ENCODE measurements at places on chromosomes 4 and X.

- DNase-seq = no peak
Observed at GRCh38 chrX:136589966-136590365, 58.0 kb downstream of the VGLL1 start.

DNA sequence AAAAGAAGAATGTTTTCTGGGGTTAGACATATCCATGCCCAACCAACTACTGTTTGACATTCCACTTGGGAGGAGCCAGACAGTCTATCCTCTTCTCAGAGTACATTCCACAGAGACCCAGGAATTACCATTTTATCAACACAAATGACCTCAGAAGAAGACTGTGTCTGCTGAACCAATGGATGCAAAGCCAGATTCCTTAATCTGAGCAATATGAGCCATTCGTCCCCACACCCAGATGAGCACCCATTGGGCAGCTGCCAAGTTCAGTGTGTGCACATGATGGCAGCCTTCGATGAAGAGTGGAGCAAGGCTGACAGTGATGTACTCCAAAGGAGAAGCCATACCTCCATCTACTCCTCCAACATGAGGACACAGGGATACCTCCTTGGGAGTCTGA is 111.3 kb downstream of the ZNF674 start:
- DNase-seq = peak; percentile 69

DNA sequence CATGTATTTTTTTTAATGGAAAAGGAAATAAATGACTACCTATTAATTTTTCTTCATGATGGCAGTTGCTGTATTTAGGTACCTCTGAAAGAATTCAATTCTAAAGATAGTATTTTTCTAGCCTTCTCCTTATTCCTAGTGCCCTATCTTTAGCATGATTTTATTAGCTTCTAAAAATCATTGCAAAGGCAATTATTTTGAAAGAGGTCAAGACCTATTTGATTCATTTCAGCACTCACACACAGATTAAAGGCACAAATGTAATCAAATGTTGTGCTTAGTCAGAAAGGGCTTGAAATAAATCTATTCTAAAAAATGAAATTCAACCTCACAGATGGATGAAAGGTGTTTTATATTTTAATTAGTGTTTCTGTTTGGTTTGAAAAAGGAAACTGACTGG is 74.8 kb upstream of the POF1B start:
- no peak for DNase-seq

DNA sequence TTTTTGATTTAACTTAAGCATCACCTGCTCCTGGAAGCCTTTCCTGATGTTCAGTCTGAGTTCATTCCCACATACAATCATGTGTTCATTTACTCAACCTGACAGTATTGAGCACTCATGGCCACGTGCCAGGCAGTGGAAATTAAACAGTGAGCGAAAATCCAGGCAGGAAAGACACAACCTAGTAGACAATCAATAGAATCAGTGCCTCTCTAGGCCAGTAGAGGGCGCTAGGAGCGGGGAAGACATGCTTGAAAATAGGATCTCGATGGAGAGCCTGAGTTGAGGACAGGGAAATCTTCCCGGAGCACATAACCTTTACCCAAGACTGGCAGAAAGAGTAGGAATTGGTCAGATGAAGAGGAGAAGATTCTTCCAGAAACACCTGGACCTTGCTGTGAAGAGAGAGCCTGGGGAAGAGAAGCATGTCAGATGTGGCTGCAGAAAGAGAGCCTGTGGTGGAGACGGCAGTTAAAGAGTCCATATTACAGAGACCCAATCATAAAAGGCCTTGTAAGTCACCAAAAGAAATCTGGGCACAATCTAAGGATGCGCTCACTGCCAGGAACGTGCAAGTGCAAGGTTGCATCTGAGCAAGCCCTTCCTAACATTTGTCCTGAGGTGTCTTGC is 103.5 kb downstream of the LDB2 start:
- DNase-seq = peak; percentile 67

DNA sequence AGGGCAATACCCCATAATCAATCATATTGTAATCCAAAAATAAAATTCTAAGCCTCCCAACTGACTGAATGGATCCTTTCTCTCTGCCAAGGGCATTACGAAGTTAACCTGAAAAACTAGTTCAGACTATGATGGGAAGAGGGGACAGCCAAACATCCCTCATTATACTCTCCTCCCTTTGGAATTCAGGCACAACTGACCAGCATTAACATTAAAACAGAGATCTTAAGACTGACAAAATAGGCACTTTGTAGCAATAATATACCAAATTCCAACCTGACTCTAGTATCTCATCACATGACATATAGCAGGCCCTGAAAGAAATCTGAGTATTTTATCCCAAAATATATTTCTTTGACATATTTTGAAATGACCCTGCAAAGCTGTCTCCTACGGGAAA is 55.0 kb upstream of the SPP1 start:
- DNase-seq = no peak

- no peak for DNase-seq
Observed at GRCh38 chr4:121219227-121219626, 55.1 kb upstream of the TNIP3 start.

DNA sequence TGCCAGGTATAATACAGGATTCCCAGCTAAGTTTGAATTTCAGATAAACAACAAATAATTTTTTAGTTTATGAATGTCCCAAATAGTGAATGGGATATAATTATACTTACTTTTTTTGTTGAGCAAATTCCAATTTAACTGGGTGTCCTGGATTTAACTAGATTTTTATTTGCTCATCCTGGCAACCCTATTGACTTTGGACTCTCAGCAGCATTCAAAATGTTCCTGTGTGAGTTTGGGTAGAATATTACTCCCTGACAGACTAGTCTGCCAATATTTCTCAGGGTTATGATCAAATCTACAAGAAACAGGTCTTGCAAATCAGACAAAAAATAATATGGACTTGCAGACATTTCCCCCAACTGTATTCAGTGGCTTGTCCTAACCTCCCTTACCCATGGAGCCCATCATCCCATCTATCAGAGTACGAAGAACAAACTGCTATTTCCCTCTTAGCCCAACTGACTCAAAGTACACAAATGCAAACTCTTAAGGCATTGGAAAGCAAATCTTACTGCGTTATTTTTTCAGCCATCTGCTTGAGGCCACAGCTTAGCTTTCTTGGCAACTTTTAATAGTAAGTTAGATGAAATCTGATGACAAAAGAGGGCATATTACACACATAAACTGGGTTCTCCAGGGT is 20.7 kb downstream of the SETD7 start:
- no peak for DNase-seq

- peak; percentile 0 for DNase-seq
Observed at GRCh38 chr4:93814722-93815121, 13.8 kb upstream of the ATOH1 start.

DNA sequence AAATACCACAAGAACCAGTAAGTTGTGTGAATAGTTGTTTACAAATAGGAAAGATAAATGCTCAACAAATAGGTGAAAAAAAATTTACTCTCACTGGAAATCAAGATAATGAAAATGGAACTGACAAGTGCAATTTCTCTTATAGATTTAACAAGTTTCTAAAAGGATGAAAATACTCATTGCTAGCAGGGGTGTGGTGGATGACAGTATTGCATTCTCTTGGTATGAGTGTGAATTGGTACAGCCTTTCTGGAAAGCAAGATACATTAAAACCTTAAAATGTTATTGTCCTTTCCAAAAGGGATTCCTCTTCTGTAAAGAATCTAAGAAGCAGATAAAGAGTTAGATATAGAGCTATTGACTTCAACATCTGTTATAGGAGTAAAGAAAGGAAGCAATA is 240.0 kb upstream of the RPS6KA3 start:
- no peak for DNase-seq

DNA sequence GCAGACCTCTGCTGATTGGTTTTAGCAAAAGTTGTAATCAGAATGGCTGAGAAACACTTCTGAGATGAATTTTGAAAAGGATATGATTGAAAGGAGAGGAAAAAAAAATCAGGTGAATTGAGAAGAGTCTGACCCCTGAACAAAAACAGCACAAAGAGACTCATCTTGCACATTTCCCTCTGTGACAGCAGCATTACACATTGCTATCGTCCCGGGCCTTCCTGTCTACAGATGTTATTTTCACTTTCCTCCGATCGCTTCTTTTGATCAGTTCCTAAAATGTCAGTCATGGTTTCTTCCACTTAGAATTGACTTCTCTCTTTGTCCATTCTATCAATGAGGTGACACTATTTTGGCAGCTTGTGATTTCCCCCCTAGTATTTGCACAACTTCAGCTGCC is 262.6 kb downstream of the GPC3 start:
- DNase-seq = no peak

DNA sequence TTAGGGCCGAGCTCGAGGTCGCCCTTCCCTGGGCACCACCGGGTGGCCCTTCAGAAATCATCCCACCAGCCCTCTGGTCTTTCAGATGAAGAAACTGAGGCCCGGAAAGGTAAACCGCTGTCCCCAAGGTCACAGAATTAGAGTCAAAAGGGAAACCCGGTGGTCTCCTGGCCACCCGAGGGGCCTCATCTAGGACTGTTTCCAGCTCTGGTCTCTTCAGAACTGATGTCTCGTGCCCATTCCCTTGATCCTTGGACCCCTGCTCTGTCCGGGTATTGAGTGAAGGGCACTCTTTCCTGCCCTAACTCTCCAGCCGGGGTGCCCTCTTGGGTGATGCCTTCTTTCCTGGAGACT is 841 bp downstream of the HTRA3 start:
- no peak for DNase-seq

DNA sequence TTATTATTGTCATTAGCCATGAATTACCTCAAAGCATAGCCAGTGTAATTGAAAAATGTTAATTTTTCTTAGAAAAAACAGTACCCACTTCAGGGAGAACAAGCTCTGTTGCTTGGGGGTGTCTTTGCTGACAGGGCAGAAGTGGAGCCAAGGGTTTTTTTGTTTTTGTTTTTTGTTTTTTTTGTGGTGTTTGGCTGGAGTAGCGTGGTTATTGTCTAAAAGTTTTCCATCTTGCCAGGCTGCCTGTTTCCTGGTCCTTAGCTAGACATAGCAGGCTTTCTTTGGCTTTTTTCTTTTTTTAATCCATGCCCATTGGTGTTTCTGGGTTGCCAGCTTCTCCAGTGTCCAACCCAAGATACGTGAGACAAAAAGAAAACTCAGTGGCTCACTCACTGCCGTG is 61.5 kb downstream of the CASP3 start:
- DNase-seq = no peak

DNA sequence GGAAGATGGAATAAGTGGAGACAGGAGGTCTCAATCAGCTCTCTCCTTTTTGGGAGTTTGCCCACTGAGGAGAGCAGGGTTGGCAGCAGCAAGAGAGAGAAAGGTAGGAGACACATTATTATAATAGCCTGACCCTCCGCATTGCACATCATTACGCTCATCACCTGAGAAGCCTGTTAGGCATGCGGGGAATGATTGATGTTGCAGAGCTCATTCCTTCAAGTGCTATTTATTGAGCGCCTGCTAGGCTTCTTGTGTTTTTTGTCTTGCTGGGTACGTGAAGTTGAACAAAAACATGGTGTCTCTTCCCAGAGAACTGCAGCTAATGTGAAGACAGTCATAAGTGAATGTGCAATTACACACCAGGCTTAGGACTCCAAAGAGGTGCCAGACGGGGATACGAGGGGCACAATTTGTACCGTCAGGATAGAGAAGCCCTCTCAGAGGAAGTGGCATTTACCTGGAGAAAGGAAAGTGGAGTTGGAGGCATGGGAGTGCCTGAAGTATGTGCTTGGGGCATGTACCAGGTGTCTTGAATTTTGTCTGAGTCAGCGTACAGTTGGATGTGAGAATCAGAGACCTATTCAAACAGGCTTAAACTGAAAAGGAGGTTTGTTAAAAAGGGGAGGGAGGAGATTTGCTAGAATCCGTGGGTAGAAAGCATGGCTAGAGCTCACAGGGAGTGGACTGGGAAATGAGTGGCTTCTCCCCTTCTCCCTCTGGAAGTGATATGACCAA is 90.2 kb upstream of the SOD3 start:
- DNase-seq = no peak

DNA sequence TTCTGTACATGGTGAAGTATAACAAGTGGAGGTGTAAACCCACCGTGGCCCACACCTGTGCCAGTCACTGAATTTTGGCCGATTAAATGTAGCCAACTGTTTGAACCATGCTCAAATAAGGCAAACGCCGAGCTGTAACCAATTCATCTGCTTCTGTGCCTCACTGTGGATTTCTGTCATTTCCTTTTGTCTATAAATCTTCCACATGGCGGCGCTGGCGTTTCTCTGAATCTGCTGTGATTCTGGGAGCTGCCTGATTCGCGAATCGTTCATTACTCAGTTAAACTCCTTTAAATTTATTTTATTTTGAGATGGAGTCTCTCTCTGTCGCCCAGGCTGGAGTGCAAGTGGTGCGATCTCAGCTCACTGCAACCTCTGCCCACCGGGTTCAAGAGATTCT is 19.2 kb downstream of the SUPT20HL2 start:
- DNase-seq = peak; percentile 32

- DNase-seq = peak; percentile 95
Observed at GRCh38 chr4:155906554-155907247, 3.2 kb downstream of the TDO2 start.

GRCh38 chr4:39745920-39746319 is 48.0 kb downstream of the UBE2K start:
- DNase-seq = no peak

GRCh38 chrX:41653125-41653524 is 35.6 kb upstream of the GPR34 start:
- no peak for DNase-seq

DNA sequence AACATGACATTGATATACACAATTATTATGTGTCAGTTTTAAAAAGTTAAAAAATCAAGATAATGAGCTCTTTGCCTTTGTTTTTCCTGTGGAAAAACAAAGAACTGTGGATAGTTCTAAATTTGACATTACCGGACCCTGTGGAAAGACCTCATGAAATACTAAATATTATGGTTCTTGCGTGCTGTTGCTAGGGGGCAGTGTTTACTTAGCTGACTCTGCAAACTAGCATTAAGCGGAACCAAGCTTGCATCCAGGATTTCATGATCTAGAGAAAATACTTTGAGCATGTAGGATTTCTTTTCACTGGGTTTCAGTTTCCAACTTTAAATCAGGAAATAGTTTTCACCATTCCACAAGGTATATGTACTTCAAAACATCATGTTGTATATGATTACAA is 33.6 kb downstream of the CLCN4 start:
- peak; percentile 74 for DNase-seq

- peak; percentile 38 for DNase-seq
Observed at GRCh38 chrX:38192007-38192810, 28.5 kb downstream of the SRPX start.

GRCh38 chr4:173684223-173684622 is 154.2 kb upstream of the HAND2 start:
- no peak for DNase-seq

GRCh38 chr4:54400802-54401201 is 171.7 kb downstream of the PDGFRA start:
- DNase-seq = peak; percentile 88

GRCh38 chr4:156313497-156313896 is 359.8 kb upstream of the CTSO start:
- DNase-seq = no peak

DNA sequence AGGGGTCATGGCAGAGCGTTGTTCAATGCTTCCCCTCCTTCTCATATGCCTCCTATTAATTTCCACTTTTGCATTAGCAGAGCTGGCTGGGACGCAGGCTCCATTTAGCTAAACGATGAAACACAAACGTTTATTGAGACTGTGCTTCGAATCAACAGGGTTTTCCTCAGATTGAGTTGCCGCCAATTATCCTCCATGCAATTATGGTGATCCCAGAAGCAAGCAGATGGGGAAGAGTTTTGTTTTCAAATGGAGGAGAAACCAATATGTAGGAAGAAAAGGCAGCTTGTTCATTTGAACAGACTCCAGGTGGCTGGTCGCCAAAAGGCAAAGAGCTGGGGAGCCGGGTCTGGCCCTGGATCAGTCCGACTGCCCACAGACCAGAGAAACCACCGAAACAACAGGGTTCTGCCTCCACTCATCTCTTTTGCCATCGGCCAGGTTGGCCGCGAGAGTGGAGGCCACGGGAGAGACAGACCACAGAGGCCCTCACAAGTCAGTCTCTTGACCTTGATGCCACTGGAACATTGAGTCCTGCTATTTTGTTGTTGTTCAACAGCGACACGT is 184.8 kb downstream of the GBA3 start:
- DNase-seq = no peak

All from EH (cell line).